Panc1 (cell line): ENCODE measurements at places on chromosomes 3 and 15.

DNA sequence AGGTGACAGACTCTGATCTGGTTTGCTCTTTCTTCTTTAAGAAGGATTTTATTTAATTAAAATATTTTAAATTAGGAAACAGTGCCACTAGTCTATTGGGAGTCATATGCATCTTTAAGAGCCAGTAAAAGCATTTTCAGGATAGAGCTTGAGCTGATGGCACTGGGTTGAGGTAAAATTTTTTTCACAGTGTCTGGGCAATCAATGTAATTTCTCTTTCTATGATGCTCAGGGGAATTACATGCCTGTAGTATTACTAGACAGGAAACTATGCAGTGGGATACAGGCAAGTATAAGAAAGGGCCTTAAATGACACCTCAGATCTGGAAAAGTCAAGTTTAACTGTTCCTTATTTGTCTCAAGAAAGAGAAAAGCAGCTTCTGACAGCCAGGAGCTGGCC, 76.4 kb downstream of the GAP43 start:
- no peaks in the 10 kb centered on the region for H3K36me3 ChIP-seq
- H3K4me3 ChIP-seq, result no peak overlapping the region
- DNase-seq, result no peak
- H3K27me3 ChIP-seq, result no peaks in the 10 kb centered on the region
- H3K4me1 ChIP-seq, result no peaks in the 10 kb centered on the region
- no peak overlapping the region for H3K27ac ChIP-seq

GRCh38 chr15:27036210-27036609, 65.2 kb downstream of the GABRG3 start:
- DNase-seq, result no peak
- H3K4me1 ChIP-seq, result no peaks in the 10 kb centered on the region
- no peak overlapping the region for H3K27ac ChIP-seq
- H3K27me3 ChIP-seq, result no peaks in the 10 kb centered on the region
- H3K4me3 ChIP-seq, result no peak overlapping the region
- no peaks in the 10 kb centered on the region for H3K36me3 ChIP-seq

GRCh38 chr15:97143592-97144376, 813.3 kb downstream of the NR2F2 start:
- no peaks in the 10 kb centered on the region for H3K36me3 ChIP-seq
- H3K4me3 ChIP-seq, result no peak overlapping the region
- no peaks in the 10 kb centered on the region for H3K27me3 ChIP-seq
- DNase-seq, result no peak
- no peaks in the 10 kb centered on the region for H3K4me1 ChIP-seq

GRCh38 chr3:89340408-89340807, 233.0 kb downstream of the EPHA3 start:
- H3K27ac ChIP-seq, result no peak overlapping the region
- no peak overlapping the region for H3K4me3 ChIP-seq
- no peak for DNase-seq
- H3K4me1 ChIP-seq, result no peaks in the 10 kb centered on the region

- no peaks in the 10 kb centered on the region for H3K4me1 ChIP-seq
- no peaks in the 10 kb centered on the region for H3K27me3 ChIP-seq
- no peaks in the 10 kb centered on the region for H3K36me3 ChIP-seq
- no peak overlapping the region for H3K27ac ChIP-seq
Observed at GRCh38 chr3:110753516-110753915, 318.1 kb upstream of the NECTIN3 start.

DNA sequence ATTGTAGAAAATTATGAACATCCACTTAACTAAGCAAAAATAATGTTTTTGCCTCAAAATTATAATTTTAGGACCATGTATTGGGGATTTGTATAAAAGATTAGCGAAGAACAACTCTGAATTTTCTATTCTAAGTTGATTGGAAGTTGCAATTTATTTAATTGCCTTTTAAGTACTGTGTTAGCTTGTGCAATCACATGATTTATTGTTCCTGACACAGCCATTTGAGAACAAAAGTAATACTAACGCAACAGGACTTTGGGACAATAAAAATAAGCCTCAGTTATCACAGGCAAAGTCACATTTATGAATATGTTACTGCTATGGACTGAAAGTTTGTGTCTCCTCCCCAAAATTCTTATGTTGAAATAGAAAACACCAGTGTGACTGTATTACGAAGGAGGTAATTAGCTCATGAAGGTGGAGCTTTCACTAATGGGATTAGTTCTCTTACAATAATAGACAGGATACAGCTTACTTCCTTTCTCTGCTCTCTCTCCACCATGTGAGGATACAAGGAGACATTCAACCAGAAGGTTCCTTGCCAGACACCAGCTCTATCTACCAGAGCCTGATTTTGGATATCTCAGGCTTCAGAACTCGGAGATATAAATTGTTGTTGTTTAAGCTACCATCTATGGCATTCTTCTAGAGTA, 745.9 kb downstream of the ZBBX start:
- no peaks in the 10 kb centered on the region for H3K4me1 ChIP-seq
- no peaks in the 10 kb centered on the region for H3K27me3 ChIP-seq
- no peak overlapping the region for H3K4me3 ChIP-seq
- H3K27ac ChIP-seq, result no peak overlapping the region
- DNase-seq, result no peak
- H3K36me3 ChIP-seq, result no peaks in the 10 kb centered on the region

DNA sequence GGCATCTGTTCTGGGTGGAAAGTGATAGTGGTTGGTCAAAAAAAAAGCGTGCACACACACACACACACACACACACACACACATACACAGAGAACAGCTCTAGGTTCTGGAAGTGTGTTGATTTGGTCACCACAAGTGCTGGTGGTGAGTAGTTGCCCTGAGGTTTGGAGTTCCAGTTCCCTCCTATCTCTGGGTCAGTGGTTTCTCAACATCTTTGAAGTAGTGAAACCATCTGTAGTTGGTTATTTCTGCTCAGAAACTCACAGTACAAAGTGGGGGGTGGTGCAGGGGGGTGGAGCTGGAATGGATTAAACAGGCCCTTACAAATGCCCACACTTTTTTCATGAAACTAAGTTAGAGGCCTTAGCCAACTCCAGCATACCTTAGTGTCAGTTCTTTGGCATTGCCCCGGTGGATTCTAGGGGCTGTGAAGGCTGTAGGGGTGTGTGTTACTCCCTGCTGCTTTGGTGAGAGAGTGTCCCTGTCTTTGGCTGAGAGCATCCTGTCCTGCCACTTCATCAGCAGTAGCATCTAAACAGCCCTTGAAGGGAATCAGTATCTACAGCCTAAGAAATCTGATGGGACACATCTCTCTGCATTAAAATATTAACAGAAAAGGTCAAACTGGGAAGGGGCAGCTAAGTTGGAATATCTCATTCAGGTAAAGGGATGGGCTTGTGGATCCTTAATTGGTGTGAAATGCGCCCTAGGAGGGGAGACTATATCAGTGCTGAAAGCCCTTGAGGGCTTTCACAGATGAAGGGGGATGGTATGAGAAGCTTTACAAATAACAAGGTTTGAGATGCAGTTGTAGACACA, 20.6 kb downstream of the SMAD3 start:
- no peak overlapping the region for H3K4me3 ChIP-seq
- DNase-seq, result no peak
- no peaks in the 10 kb centered on the region for H3K27me3 ChIP-seq
- no peaks in the 10 kb centered on the region; the same call in 1 of the 2 replicates for H3K36me3 ChIP-seq

- H3K4me1 ChIP-seq, result no peaks in the 10 kb centered on the region
- H3K36me3 ChIP-seq, result no peaks in the 10 kb centered on the region; the same call in 1 of the 2 replicates
- no peaks in the 10 kb centered on the region for H3K27me3 ChIP-seq
- DNase-seq, result no peak
- no peak overlapping the region for H3K4me3 ChIP-seq
Observed at GRCh38 chr3:115018694-115019093, 128.4 kb downstream of the ZBTB20 start.

- H3K27ac ChIP-seq, result no peak overlapping the region
- no peaks in the 10 kb centered on the region for H3K36me3 ChIP-seq
- H3K4me1 ChIP-seq, result no peaks in the 10 kb centered on the region
- H3K27me3 ChIP-seq, result no peaks in the 10 kb centered on the region
Observed at GRCh38 chr3:104460477-104461406, 906.0 kb upstream of the ALCAM start.

DNA sequence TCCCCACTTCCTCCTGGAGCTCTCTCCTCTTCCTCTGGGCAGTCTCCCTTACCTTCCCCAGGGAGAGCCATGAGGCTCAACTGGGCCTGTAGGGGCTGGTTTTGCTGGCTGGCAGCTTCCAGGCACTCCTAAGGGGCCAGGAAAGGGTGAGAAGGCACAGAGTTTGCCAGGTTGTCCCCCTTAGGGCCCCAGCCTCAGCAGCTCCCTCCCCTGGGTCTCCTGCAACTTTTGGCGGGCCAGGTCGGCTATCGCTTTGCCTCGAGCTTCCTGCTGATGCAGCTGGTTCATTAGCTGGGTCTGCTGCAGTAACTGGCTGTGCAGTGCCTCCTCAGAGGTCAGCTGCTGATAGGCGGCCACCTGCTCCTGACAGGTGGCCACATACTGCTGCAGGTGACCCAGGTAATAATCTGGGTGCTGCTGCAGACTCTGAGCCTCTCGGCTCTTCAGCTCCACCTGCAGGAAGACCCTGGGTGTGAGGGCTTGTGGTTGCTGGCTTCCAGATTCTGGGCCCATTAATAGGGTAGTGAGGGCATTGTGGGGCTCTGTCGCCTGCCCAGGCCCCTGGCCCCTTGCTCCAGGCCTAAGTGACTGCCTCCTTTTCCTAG, 29.7 kb upstream of the OR4F6 start:
- H3K27me3 ChIP-seq, result peaks cover 2% of the 10 kb centered on the region; the same call in 1 of the 2 replicates
- H3K4me1 ChIP-seq, result no peaks in the 10 kb centered on the region
- H3K27ac ChIP-seq, result no peak overlapping the region
- no peak for DNase-seq

GRCh38 chr15:81235276-81236123, 38.8 kb downstream of the IL16 start:
- H3K27me3 ChIP-seq, result no peaks in the 10 kb centered on the region
- no peaks in the 10 kb centered on the region for H3K4me1 ChIP-seq
- no peaks in the 10 kb centered on the region for H3K36me3 ChIP-seq
- DNase-seq, result no peak
- H3K4me3 ChIP-seq, result no peak overlapping the region

GRCh38 chr3:134341389-134341788, 32.9 kb downstream of the AMOTL2 start:
- no peaks in the 10 kb centered on the region for H3K36me3 ChIP-seq
- no peak for DNase-seq
- H3K27ac ChIP-seq, result peak overlapping the region; percentile 35; the same call in 1 of the 2 replicates
- no peak overlapping the region for H3K4me3 ChIP-seq

DNA sequence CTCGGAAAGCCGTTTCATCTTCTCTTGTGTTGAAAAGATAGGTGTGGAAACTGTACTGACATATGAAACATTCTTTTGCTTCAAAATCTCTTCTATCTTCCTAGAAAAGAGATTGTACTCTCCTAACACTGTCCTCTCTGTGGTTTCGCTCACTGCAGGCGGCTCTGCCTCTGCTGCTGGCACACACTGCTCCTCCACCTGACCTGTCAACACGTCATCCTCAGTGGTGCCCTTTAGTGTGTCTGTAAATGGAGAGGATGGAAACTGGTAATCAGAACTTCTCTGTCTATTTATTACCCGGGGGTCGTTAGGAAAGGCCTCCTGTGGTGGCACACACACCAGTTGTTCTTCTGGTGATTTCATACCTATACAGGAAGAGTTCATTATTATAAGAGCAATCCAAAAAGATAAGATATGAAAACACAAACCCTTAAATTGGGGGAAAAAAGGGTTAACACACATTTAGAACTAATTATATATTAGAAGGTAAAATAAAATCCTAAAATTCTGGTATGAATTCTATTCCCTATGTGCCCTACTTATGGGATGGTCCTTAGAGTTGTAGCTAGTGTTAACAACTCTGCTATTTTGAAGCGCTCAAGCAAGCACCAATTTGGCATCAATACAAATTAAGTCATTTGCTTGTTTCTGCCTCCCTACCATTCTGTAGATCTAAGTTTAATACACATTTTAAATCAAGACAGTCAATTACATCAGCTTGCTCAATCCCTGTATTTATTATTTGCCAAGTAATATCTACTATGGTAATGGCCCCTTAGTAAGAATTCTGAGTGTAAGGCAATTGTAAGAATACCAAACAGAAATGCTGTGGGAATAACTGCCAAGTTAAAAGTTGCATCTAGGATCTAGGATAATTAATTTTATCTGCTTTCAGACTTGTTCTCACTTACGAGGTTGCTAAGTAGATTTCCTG, 49.2 kb downstream of the TASOR start:
- no peak for DNase-seq
- peaks cover 15% of the 10 kb centered on the region for H3K36me3 ChIP-seq
- no peaks in the 10 kb centered on the region for H3K4me1 ChIP-seq
- no peak overlapping the region for H3K27ac ChIP-seq
- H3K4me3 ChIP-seq, result no peak overlapping the region
- H3K27me3 ChIP-seq, result no peaks in the 10 kb centered on the region

DNA sequence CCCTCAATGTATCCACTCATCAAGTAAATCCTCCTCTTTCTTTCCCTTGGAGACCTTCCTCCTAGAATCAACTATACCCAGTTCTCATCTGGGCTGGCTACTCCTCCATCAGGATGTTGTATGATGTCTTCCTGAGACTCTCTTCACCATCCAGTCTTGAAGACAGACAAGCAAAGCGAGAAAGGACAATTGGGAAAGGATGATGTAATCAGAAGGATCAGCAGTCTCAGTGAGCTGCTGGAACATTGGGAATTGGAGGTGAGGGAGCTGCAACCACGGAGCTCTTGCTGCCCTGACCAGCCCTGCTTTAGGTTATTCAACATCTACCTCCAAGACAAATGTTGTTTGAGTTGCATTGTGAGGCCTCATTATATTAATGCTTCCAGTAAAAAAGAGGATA, 48.0 kb upstream of the UBP1 start:
- no peaks in the 10 kb centered on the region for H3K36me3 ChIP-seq
- no peaks in the 10 kb centered on the region for H3K4me1 ChIP-seq
- no peak overlapping the region for H3K4me3 ChIP-seq
- no peaks in the 10 kb centered on the region for H3K27me3 ChIP-seq
